ENCODE measurements at places on chromosomes 11 and 22.

- H3K4me1 ChIP-seq = peaks cover 13% of the 10 kb centered on the region
- peak; percentile 86 for DNase-seq
- peaks cover 23% of the 10 kb centered on the region for H3K36me3 ChIP-seq
- no peaks in the 10 kb centered on the region for H3K27me3 ChIP-seq
These were observed 35.5 kb downstream of the PIWIL4 start for GRCh38 chr11:94602430-94603372.

- H3K27me3 ChIP-seq = no peaks in the 10 kb centered on the region
- no peak overlapping the region for H3K27ac ChIP-seq
- no peak for DNase-seq
- H3K4me3 ChIP-seq = no peak overlapping the region
- no peaks in the 10 kb centered on the region for H3K36me3 ChIP-seq
These were observed 1130.3 kb upstream of the CNTN5 start for GRCh38 chr11:97890466-97890865.

DNA sequence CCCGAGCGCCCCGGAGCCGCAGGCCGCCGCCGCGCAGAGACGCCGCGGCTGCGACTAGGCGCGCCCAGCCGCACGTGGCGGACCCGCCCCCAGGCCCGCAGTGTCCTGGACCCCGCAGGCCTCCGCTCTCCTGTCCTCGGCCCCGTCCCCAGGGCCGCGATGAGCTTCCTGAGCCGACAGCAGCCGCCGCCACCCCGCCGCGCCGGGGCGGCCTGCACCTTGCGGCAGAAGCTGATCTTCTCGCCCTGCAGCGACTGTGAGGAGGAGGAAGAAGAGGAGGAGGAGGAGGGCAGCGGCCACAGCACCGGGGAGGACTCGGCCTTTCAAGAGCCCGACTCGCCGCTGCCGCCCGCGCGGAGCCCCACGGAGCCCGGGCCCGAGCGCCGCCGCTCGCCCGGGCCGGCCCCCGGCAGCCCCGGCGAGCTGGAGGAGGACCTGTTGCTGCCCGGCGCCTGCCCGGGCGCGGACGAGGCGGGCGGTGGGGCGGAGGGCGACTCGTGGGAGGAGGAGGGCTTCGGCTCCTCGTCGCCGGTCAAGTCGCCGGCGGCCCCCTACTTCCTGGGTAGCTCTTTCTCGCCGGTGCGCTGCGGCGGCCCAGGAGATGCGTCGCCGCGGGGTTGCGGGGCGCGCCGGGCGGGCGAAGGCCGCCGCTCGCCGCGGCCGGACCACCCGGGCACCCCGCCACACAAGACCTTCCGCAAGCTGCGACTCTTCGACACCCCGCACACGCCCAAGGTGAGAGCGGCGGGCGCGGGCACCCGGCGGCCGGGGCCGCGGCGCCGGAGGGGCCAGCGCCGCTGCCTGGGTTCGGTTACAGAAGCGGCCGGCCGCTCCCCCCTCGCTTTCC is 528 bp downstream of the WEE1 start:
- H3K4me3 ChIP-seq = peak overlapping the region; percentile 92
- H3K36me3 ChIP-seq = no peaks in the 10 kb centered on the region
- H3K27ac ChIP-seq = peak overlapping the region; percentile 98
- peaks cover 31% of the 10 kb centered on the region for H3K4me1 ChIP-seq
- H3K27me3 ChIP-seq = no peaks in the 10 kb centered on the region

GRCh38 chr11:95999711-96000406 is 76.0 kb upstream of the MTMR2 start:
- H3K27me3 ChIP-seq = no peaks in the 10 kb centered on the region
- no peak overlapping the region for H3K4me3 ChIP-seq
- peak overlapping the region; percentile 59 for H3K27ac ChIP-seq
- peaks cover 4% of the 10 kb centered on the region for H3K4me1 ChIP-seq
- peak; percentile 45 for DNase-seq
- no peaks in the 10 kb centered on the region for H3K36me3 ChIP-seq

GRCh38 chr11:69707176-69707575 is 3.4 kb upstream of the FGF19 start:
- no peaks in the 10 kb centered on the region for H3K36me3 ChIP-seq
- peaks cover 37% of the 10 kb centered on the region for H3K27me3 ChIP-seq
- H3K27ac ChIP-seq = peak overlapping the region; percentile 53
- no peak overlapping the region for H3K4me3 ChIP-seq

GRCh38 chr11:47241841-47242301 is 6.7 kb downstream of the ACP2 start:
- H3K27ac ChIP-seq = no peak overlapping the region
- peaks cover 13% of the 10 kb centered on the region for H3K4me1 ChIP-seq
- H3K4me3 ChIP-seq = no peak overlapping the region
- peaks cover 76% of the 10 kb centered on the region for H3K36me3 ChIP-seq
- H3K27me3 ChIP-seq = no peaks in the 10 kb centered on the region
- no peak for DNase-seq

GRCh38 chr11:76197332-76197731 is 9.0 kb downstream of the WNT11 start:
- H3K4me1 ChIP-seq = no peaks in the 10 kb centered on the region
- H3K27ac ChIP-seq = no peak overlapping the region
- H3K36me3 ChIP-seq = no peaks in the 10 kb centered on the region

DNA sequence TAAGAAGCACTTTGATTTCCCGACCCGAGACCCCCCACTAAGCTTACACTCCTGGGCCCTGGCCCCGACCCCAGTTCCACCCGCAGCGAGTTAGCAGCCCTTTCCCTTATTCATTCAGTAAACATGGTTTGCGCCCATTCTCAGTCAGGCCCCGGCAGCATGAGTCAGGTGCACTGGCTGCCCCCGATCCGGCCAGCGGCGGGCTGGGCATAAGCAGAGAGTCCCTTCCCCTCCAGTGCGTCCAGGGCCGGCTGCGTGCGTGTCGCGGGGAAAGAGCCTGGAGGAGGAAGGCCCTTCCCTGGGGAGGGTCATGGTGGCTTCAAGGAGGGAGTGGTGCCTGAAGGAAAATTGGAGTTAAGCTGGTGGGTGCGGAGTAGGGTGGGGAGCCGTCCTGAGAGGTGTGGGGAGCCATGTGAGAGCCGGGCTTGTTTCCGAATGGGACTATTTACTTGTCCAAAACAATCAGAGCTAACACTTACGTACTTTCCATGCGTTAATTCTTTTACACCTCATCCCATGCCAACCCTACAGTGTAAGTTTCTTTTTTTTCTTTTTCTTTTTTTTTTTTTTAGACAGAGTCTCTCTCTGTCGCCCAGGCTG is 657 bp downstream of the IGHMBP2 start:
- peak overlapping the region; percentile 70 for H3K27ac ChIP-seq
- H3K4me3 ChIP-seq = peak overlapping the region; percentile 82
- H3K27me3 ChIP-seq = no peaks in the 10 kb centered on the region
- H3K36me3 ChIP-seq = peaks cover 23% of the 10 kb centered on the region

GRCh38 chr11:132154781-132155180 is 784.4 kb downstream of the NTM start:
- no peaks in the 10 kb centered on the region for H3K4me1 ChIP-seq
- no peak for DNase-seq
- no peak overlapping the region for H3K27ac ChIP-seq
- H3K27me3 ChIP-seq = no peaks in the 10 kb centered on the region
- H3K4me3 ChIP-seq = no peak overlapping the region

DNA sequence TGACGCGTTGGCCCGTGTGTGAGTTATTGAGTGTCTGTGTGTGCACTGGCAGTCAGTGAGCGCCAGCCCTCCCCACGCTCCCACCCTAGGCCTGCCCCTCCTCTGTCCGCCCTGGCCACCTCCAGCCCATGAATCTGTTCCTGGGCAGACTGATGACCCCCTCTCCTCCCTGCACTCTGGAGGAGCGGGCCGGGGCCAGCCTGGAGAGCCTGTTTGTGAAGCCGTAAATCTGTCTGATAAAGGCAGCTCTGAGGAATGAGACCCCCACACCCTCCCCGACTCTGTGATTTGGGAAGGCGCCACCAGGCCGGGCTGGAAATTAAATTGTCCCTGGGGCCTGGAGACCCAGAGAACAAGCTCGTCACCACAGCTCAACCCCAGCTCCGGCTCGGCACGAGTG is 8.6 kb downstream of the TSSC4 start:
- peaks cover 3% of the 10 kb centered on the region for H3K4me1 ChIP-seq
- peak overlapping the region; percentile 20 for H3K27ac ChIP-seq
- peaks cover 32% of the 10 kb centered on the region for H3K27me3 ChIP-seq
- peaks cover 2% of the 10 kb centered on the region for H3K36me3 ChIP-seq

DNA sequence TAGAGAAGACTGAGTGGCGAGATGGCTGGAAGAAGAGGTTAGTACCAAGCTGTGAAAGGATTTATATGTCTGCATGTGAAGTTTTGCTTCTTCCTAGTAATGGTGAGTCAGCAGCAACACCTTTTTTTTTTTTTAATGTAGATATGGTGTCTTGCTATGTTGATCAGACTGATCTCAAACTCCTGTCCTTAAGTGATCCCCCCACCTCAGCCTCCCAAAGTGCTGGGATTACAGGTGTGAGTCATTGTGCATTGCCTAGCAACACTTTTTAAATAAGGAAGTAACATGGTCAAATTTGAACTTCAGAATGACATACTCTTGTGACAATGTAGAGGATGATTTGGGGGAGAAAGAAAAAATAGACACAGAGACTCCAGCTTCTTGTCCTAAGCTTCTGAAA is 6.5 kb upstream of the CSTPP1 start:
- peak; percentile 43 for DNase-seq
- H3K4me3 ChIP-seq = no peak overlapping the region
- no peaks in the 10 kb centered on the region for H3K36me3 ChIP-seq
- no peaks in the 10 kb centered on the region for H3K27me3 ChIP-seq
- H3K4me1 ChIP-seq = peaks cover 17% of the 10 kb centered on the region
- no peak overlapping the region for H3K27ac ChIP-seq

GRCh38 chr11:72328366-72329224 is 84.6 kb upstream of the PHOX2A start:
- H3K36me3 ChIP-seq = no peaks in the 10 kb centered on the region
- no peaks in the 10 kb centered on the region for H3K27me3 ChIP-seq
- no peaks in the 10 kb centered on the region for H3K4me1 ChIP-seq
- H3K27ac ChIP-seq = no peak overlapping the region

DNA sequence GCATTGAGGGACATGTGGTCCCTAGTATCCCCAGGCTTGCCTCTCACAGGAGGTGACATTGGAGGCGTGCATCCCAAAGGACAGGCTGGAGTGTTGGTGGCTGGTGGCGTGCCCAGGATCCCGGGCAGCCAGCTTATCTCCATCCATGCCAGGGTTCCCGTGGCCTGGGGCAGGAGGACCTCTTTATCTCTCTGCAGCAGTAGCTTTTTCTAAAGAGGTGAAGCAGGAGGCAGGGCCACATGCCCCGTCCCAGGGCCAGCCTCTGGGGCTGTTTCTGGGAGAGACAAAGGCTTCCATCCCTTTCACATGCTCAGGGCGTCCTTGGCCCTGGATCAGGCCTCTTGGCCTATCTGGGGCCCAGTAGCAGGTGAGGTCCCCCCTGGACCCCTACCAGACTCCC is 19.7 kb downstream of the PARVG start:
- no peaks in the 10 kb centered on the region for H3K27me3 ChIP-seq
- no peaks in the 10 kb centered on the region for H3K4me1 ChIP-seq
- DNase-seq = no peak
- no peak overlapping the region for H3K27ac ChIP-seq
- H3K36me3 ChIP-seq = no peaks in the 10 kb centered on the region
- H3K4me3 ChIP-seq = no peak overlapping the region

DNA sequence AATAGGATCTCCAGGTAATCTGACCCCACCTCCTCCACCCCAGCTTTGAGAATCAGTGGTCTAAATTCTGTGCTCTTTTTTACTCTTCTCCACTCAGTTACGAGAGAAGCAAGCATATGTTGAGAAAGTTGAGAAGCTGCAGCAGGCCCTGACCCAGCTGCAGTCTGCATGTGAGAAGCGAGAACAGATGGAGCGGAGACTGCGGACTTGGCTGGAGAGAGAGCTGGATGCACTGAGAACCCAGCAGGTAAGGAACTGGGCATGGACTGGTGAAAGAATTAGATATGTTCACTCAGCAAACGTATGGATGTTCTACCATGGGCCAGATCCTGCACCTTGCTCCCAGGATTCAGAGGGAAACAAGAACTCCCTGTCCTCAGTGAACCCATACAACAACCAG is 85.7 kb downstream of the AMOTL1 start:
- no peaks in the 10 kb centered on the region for H3K4me1 ChIP-seq
- no peaks in the 10 kb centered on the region for H3K27me3 ChIP-seq
- no peak overlapping the region for H3K27ac ChIP-seq

DNA sequence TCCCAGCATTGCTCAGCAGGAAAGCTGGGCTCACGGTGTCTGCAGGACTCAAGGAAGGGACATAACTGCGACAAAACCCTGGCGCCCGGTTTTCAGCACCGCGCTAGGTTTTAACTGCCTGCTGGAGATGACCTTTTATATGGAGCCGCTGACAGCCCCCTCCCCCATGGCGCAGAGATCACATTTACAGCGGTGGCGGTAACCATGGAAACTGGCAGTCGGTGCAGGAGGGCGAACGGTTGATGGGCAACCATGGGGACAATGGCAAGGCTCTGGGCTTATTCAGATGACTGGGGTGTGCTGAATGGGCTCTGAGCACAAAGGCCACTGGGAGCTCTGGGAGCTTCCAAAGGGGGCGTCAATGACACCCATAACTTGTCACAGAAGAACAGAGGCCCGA is 37.2 kb downstream of the CELSR1 start:
- no peaks in the 10 kb centered on the region for H3K4me1 ChIP-seq
- peaks cover 11% of the 10 kb centered on the region for H3K27me3 ChIP-seq
- H3K36me3 ChIP-seq = no peaks in the 10 kb centered on the region
- no peak overlapping the region for H3K4me3 ChIP-seq

- H3K4me1 ChIP-seq = no peaks in the 10 kb centered on the region
- H3K36me3 ChIP-seq = peaks cover 20% of the 10 kb centered on the region
- no peak overlapping the region for H3K27ac ChIP-seq
These were observed 46.1 kb upstream of the SCUBE2 start for GRCh38 chr11:9137293-9138132.
